ENCODE measurements at places on chromosomes 16 and 17.

- no peak for DNase-seq
Measured at GRCh38 chr17:77666462-77666861, 292.0 kb upstream of the TNRC6C start.

DNA sequence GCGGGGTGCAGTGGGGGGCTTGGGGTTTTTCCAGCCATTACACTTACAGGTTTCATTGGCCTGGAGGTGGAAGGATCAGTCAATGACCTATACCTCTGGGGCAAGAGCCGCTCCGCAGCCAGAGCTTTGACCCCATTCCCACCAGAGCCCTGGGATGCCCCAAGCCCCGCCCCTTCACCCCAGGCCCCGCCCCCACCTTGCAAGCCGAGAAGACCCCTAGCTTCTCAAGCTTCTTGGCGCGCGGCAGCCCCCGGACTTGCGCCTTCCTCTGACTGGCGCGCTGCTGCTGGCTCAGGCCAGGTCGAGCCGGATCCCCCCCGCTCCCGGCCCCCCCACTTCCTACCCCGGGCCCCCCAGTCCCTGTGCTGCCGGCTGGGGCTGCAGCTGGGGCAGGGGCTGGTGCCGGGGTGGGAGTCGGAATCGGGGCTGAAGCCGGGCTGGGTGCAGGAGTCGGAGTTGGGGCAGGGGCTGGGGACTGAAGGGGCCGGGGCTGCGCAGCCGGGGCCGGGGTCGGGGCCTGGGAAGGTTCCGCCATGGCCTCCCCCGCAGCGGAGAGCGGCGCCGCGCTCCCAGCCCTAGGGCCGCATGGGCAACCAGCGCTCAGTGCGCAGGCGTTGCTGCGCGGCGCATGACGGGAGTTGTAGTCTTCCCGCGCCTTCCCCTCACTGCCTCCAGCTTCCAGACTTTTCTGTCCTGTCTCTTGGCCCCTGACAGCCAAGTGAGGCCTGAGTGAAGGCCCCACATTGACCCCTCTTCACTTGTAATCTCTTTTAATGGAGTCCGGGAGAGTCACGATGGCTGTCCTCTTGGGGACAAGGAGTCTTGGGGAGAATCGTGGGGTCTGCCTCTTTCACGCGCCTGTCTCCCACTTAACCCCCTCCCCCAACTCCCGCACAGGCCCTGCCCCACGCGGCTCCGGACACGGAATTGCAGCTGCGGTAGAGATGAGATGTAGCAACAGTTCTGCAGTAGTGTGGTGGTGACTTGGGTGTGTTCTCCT lies at the start of gene KAT2A:
TSS of gene KAT2A (minus strand) at position 598 of the 1,000 bp plus-strand sequence. CDS start at position 535, 63 bp downstream.
- peak; percentile 64 for DNase-seq

- DNase-seq = no peak
Measured at GRCh38 chr16:2170587-2171435, 15.2 kb downstream of the TRAF7 start.

GRCh38 chr16:82146556-82146955 lies 23.5 kb downstream of the MPHOSPH6 start:
- DNase-seq = no peak

GRCh38 chr17:31843070-31843745 lies 15.8 kb downstream of the COPRS start:
- DNase-seq = no peak

GRCh38 chr16:72397876-72398275 lies 225.9 kb upstream of the PMFBP1 start:
- no peak for DNase-seq

- DNase-seq = peak; percentile 27
Measured at GRCh38 chr17:28925912-28926365, 23.1 kb upstream of the DHRS13 start.

DNA sequence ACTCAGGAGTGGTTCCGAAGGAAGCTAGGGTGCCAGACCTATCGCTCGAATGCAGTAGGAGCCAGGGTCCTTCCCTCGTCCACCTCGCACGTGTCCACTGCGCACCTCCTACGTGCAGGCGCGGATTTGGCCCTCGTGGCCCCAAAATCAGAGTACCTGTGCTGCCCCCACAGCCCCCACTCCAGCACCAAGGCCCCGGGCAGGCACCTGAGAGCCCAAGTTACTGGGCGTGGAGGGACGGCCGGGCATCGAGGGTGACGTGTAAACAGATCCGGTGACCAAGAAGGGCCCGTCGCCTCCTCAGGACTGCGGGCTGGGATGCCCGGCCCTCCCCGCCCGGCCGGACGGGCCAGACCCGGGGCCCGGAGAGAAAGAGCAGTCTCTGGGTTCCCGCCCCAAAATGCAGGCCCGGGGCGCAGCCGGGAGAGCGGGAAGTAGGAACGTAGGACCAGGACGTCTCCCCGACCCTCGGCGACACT lies 492 bp downstream of the SLC25A39 start:
- DNase-seq = no peak

DNA sequence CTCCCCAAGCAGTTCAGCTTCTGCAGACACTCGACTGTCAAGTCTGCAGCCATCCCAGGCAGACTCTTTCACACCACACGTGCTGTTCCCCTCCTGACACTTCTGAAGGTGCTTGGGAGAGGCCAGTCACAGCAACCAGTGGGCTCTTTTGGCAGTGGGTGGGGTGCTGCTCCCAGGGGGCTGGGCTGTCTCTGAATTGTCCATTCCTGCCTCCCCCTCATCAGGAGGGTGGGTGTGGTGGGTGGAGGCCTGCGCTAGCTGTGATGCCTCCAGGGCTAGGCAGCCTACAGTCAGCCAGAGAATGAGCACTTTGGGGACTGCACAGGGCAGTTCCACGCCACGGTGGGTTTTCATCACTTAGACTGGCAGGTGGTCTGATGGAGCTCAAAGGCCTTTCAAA lies 10.3 kb downstream of the STARD3 start:
- DNase-seq = no peak

DNA sequence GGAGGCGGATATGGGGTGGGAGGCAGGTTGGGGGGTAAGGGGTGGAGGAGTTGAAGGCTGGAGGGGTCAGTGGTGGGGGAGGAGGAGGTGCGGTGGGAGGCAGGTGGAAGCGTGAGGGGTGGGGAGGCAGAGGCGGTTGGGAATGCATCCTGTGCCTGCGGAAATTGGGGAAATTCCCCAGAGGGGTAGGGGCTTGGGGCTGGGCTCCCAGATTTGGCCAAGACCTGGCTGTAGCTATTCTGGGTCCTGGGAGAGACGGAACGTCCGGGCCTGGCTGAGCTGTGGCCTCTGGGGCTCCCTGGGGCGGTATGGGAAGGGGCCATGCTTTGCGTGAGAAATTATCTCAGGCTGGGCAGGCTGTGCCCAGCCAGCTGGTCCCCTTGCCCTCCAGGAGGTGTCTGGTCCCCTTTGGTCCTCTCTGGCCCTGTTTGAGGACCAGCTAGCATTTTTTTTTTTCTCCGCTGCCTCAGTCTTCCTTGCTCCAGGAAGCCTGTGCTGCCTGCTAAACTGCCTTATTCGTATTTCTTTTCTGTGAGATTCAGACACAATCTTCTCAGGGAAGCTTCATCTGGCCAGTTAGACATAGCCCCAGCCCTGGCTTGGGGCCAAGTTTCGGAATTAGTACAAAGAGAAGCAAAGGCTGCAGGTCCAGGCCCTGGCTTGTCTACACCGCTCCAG lies 7.3 kb upstream of the TRPV2 start:
- no peak for DNase-seq

GRCh38 chr16:2811703-2812471 lies 5.2 kb upstream of the PRSS21 start:
- DNase-seq = no peak

- DNase-seq = peak; percentile 18
Measured at GRCh38 chr17:79841369-79842135, 2.3 kb upstream of the CBX4 start.

GRCh38 chr17:70369391-70369790 lies 200.1 kb downstream of the KCNJ2 start:
- DNase-seq = no peak

DNA sequence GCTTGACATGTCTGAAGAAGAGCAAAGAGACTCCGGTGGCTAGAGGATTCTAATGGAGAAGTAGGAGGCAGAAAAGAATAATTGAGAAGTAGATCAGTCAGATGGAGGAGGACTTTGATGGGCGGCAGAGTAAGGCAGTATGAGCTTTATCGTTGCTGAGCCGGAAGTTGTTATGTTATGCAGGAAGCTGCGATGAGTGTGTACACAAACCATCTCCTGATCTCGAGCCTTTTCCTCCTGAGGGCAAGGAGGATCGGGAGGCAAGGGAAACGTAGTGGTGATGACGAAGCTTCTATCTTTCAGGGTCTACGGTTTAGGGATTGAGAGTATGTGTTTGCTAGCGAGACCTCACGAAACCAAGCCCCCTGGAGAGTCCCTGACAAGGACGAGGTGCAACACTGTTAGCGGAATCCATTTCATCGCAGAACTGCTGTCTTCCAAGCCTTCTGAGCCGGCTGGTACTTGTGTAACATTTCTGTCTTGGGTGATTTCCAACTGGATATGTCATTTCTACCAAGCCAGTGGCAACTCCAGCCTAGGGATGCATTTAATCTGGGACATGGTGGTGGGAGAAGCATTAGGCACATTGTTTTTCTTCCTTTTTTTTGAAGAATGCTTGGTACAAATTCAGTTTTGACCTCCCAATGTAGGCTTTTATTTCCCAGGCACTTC lies 45.5 kb downstream of the RBFOX1 start:
- DNase-seq = no peak

DNA sequence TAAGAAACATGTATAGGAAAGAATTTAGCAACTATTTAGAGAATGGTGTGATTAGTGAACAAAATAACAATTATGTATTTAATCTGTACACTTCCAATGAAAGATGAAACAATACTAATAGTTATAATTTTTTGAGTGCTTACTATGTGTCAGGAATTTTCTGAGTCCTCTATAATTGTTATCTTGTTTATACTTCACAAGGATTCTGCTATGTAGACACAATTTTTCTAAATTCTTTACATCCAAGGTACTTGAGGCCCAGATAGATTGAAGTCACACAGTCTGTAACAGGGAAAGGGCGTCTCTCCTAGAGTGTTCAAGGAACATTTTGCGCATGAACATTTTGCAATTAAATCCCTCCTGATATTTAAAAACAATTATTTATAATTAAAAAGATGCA lies 1.1 kb upstream of the KRTAP4-12 start:
- DNase-seq = no peak

GRCh38 chr16:83681381-83681956 lies 126.3 kb upstream of the HSBP1 start:
- DNase-seq = no peak

DNA sequence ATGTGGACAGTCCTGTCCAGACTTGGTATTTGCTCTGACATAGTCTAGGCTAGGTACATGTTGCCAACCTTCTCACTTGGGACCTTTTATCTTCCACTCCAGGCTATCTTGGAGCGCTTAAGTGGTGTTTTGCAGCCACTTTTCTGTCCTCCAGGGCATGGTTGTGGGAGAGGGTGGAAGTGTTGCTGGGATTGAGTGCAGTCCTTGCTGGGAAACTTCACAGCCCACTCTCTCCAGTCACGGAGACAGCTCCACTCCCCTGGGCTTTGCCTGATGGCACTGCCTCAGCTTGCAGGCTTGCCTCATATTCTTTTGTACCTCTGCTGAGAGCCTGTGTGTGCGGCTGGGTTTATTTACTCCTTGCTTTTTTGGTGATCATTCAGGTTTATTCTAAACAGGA lies 17.4 kb downstream of the RPA1 start:
- DNase-seq = no peak

GRCh38 chr16:66408163-66409048 lies 18.7 kb upstream of the BEAN1 start:
- no peak for DNase-seq

DNA sequence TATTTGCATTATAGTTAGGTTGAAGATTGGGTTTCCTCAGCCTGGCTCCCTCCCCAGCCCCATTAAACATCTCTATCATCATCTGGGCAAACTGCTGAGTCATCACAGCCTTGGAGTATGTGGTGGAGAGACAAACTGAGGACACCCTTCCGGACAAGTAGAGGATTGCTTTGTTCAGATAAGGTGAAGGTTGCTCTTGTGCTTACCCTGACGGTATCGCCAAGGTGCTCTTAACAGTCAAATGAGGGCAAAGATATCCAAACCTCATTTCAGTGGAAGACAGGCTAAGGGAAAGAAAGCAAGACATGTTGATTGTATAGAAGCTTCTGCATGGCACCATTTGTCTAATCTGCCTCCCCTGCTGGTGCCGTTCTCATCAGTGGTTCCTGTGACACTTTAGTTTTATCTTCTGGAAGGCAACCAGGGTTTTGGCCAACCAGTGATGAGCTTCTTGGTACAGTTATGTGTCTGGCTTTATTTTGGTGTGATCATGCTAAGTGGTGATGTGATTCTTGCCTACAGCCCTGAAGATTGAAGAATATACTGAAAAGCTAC lies 56.9 kb upstream of the LGALS9 start:
- no peak for DNase-seq

DNA sequence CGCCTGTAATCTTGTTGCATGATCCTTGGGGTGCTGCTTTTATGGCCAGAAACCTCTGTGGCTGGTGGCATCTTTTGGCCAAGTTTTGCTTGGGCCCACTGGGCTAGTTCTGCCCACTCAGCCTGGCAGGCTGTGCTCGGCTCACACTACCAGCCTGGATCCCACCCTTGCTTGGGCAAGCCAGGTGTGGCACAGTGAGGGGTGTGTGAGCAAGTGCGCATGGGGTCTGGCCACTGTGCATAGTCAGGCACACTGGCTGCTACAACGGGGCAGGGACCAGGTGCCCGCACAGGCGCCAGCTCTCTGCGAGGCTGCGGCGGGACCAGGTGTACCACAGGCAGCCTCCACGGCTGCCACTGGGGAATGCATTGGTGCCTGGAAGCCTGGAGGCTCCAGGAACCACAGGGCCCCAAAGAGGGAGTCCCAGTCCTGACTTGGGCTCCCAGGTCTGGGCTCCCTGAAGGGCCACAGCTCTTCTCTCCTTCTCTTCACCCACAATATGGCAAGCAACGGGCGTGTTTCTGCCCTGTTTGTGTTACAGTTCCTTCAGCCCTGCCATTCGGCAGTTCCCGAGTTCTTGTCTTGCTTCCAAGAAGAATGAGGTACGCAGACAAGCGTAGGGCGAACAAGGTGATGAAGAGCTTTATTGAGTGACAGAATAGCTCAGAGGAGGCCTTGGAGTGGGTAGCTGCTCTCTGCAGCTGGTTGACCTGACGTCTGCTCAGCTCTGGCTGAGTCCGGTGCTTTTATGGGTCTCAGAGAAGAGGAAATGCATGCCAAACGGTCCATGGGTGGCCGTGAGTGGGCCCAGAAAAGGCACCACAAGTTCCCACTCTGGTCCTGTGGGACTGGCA lies 26.7 kb upstream of the PRM1 start:
- DNase-seq = no peak
